Prostate gland (tissue), 2 donors: ENCODE measurements at places on chromosomes 3 and 15.
A peak's percentile ranks its signal among the peaks of the same experiment; 100 is the strongest.

DNA sequence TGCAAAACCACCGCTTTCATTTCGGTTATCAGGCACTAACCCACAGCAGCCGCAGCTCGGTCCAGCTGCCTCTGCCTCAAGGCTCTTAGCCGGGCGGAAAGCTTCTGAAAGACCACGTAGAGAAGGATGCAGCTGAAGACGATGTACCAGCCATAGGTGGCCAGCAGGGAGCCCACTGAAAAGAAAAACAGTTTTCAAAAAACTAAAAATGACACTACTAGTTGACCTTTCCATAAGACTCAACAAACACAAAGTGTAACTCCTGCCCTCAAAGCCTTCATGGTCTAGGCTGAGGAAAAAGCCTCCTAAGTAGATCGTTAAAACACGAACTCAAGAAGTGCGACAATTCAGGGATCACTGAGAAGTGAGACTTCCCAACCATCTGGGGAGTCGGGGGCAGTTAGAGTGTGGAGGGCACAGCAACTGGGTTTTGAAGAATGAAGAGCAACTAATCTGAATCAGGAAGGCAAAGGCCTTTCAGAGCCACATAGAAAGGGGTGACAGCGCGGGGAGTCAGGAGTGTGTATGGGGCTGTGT, 716 bp downstream of the SELENOS start:
- DNase-seq: no peak

- DNase-seq: no peak
Observed at GRCh38 chr3:119500265-119500664, 1.9 kb downstream of the TIMMDC1 start.

DNA sequence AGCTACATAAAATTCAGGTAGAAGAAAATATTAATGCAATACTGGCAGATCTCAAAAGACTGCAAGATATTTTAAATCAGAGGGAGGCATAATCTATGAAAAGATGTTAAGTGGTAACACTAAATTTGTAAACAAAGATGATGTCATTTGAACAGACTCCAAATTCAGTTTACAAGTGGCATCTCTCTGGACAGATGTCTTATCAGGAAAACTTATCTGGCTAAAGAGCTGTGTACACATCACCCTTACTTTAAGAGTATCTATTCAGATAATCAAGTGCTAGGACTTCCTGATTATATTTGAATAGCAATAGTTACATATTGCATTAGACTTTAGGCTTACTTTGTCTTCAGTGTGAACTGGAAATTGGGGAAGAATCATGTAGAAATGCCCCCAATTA, 231.5 kb downstream of the WDR72 start:
- DNase-seq: no peak

GRCh38 chr3:23720885-23721284, 84.9 kb upstream of the UBE2E1 start:
- DNase-seq: no peak

GRCh38 chr3:86867982-86868381, 123.0 kb downstream of the VGLL3 start:
- DNase-seq: no peak

- DNase-seq: peak; percentile 47
Observed at GRCh38 chr15:70892912-70893560, 410 bp downstream of the LRRC49 start.

DNA sequence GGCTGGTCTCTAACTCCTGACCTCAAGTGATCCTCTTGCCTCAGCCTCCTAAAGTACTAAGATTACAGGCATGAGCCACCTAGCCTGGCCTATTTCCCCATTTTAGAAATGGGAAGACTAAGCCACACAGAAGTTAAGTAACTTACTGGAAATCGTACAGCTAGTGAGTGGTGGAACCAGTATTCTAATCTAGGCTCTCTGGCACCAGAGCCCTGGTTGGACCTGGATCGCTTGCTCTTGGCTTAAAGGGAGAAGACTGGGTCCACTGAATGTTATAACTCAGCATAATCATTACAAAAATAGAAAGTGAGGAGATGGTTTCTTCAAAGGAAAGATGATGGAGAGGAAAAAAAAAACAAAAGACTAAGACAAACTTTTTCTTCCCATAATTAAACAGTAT, 37.4 kb upstream of the CNTN3 start:
- DNase-seq: no peak

DNA sequence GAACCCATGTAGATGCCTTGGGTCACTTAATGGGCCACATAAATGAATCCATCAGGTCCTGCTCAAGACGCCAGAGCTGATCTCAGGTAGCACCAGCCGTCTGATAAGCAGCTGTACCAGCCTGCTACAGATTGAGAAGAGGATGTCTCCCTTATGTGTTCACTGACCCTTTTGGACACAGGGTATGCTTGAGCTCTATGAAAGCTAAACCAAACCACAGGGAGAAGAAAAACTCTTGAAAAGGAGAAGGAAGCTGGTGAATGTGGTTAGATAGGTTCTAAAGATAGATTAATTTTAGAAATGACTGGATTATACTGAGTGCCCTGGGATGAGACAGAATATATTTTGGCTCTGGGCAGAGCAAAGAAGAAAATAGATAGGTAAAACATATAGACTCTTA, 187.5 kb downstream of the SPATA16 start:
- no peak for DNase-seq

- no peak for DNase-seq
Observed at GRCh38 chr3:129324855-129325254, 46.2 kb downstream of the HMCES start.

DNA sequence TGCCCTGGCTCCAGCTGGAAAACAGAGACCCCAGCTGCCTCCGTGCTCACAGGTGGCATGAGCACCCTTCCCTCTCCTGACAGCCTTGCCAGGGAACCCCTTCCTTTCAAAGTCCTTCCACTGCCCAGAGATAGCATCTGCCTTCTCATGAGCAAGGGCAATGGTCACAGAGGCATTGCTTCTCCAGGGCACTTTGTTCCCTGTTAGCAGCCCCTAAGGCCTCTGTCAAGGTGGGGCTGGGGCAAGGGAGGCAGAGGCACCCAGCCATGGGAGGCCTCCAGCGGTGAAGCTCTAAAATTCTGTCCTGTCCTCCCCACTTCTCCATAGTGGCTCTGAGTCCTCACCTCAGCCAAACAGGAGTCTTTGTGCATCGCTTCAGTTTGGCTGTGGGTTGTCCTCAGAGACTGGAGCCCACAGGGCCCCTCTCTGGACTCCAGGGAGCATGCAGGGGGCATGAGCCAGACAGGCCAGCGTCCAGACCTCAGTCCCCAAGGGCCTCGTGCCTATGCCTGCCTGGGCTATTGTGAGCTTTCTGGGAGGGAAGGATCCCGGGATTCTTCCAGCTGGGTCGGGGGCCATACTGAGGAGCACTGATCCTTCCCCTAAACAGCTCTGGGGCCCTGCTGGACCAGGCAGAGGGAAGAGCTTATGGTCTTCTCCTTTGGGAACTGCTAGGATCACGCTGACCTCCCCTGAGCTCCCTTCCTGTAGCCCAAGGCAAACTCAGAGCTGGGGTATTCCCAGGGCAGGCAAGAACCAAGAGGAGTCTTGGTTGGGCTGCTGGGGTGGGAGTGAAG, 106.6 kb downstream of the DNAJB8 start:
- DNase-seq: no peak

DNA sequence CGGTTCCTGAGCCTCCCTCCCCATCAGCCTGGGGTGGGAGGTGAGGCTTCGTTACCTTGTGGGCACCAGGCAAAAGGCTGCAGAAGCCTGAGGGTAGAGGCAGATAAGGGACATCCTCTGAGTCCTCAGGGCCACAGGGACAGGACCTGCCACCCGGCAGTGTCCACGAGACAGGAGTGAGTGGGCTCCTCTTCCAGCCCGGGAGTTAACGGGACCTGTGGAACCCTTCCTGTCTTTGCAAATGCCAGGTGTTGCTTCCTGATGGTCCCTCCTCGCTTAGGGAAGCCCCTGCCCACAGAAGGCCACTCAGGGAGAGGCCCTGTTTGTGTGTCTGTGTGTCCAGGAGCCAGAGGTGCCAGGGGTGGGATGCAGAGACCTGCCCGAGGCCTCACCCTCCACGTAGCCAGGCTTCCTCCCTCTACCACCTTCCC, 111.1 kb upstream of the ALDH1A3 start:
- DNase-seq: no peak

GRCh38 chr3:155262295-155262694, 31.2 kb downstream of the STRIT1 start:
- no peak for DNase-seq

GRCh38 chr3:155398046-155398445, 104.6 kb upstream of the STRIT1 start:
- DNase-seq: no peak

DNA sequence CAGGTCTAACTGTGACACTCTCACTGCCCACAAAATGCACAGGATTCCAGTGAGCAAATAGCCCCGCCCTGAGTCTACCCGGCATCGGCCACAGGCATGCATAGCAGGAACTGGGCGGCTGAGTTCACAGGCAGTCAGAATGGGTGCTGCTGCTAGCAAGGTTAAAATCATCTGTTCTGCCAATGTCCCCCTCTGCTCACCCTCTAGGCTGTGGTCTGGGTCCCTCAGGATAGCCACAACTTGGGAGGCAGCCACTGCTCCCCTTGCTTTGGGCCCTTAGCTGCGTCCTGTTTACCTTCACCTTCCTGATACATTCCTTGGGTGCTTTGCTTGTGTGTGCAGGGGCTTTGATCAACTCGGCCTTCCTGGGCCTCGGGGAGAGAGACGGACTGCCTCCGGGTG, 232.9 kb upstream of the RGMA start:
- peak; percentile 48 for DNase-seq

- DNase-seq: peak; percentile 88
Observed at GRCh38 chr15:88115486-88116152, 140.9 kb downstream of the NTRK3 start.

- DNase-seq: no peak
Observed at GRCh38 chr3:31974471-31974870, 6.6 kb downstream of the OSBPL10 start.

GRCh38 chr15:42363942-42364341, 4.6 kb downstream of the CAPN3 start:
- DNase-seq: no peak

GRCh38 chr3:43076857-43077256, 29.0 kb downstream of the POMGNT2 start:
- no peak for DNase-seq

DNA sequence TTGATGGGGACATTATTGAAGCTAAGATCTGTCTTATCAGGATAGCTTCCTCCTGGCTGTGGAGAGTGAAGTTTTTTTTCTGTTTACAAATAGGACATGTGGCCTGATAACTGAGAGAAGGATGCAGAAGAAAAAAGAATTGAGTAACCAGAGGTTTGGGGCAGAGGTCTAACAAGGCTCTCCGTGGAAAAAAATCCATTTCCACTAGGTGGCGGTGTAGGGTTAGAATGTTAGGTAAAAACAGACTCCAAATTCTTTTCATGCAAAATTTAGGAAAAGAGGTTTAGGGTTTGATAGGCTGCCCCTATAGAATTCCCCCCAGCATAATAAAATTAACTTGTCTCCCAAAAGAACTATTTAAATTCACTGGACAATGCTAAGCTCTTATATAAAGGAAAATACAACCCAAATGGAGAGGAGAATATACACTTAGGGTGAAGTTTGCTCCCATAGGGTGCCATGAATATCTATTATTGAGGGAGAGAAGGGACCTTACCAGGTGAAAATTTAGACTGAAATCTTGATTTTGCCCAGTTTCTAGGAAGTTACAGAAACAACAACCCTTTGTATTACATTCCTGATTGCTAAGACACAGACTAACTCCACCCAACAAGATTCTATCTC, 1560.4 kb downstream of the OTOL1 start:
- no peak for DNase-seq

DNA sequence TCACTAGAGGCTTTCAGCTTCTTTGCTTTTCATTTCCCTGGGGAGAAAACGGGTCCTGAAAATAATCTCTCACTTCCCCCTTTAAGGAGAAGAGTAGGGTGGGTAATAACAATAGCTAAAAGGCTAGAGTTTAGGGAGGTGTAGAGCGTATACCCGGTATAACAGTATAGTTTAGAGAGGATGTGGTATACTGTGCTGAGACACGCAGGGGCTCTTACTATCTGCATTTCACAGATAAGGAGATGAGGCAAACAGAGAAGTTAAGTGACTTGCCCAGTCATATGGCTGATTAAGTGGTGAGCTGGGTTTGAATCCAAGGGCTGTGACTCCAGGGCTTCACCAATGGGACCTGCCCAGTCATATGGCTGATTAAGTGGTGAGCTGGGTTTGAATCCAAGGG, 15.0 kb upstream of the KCNMB3 start:
- no peak for DNase-seq

- DNase-seq: no peak
Observed at GRCh38 chr3:126124896-126125295, 41.0 kb upstream of the SLC41A3 start.

GRCh38 chr3:13887495-13888300, 7.8 kb upstream of the WNT7A start:
- no peak for DNase-seq

DNA sequence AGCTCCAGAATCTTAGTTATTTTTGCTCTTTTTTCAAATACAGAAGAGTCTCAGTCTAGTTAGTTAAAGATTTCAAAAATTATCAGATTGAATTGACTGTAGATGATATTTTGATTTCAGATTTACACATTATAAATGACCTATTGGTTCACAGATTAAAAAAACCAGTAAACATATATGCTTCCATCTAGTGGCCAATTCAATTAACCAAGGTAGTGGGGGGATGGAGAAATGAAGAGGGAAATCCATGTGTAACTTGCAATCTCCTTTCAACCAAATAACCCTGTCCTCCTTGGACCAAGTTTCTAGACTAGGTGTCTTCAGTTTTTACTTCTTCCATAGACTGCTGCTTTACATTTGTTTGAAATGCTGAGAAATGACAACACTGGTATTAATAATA, 789.8 kb downstream of the ROBO1 start:
- no peak for DNase-seq

GRCh38 chr15:81514725-81515124, 140.7 kb upstream of the TMC3 start:
- DNase-seq: no peak

GRCh38 chr3:63046152-63046551, 170.9 kb upstream of the CADPS start:
- DNase-seq: no peak

GRCh38 chr3:178203165-178203564, 333.1 kb upstream of the KCNMB2 start:
- DNase-seq: no peak

GRCh38 chr3:185251272-185251671, 2.6 kb downstream of the EHHADH start:
- DNase-seq: no peak

- DNase-seq: no peak
Observed at GRCh38 chr3:40701016-40701588, 176.3 kb downstream of the ZNF621 start.

GRCh38 chr3:102084006-102084405, 234.7 kb downstream of the NFKBIZ start:
- no peak for DNase-seq

- no peak for DNase-seq
Observed at GRCh38 chr3:13074006-13074375, 762 bp upstream of the IQSEC1 start.

GRCh38 chr3:32956750-32957570, 5.5 kb downstream of the CCR4 start:
- no peak for DNase-seq

GRCh38 chr3:38040401-38040800, 1.4 kb downstream of the DLEC1 start:
- DNase-seq: no peak

GRCh38 chr3:196754091-196754981, 14.7 kb downstream of the PAK2 start:
- no peak for DNase-seq

- no peak for DNase-seq
Observed at GRCh38 chr15:84828086-84828908, 11.1 kb downstream of the ALPK3 start.
